ENCODE measurements at places on chromosomes 4 and X.
A peak's percentile ranks its signal among the peaks of the same experiment; 100 is the strongest.

GRCh38 chr4:182862141-182862875, 54.9 kb downstream of the DCTD start:
- DNase-seq, result no peak

- no peak for DNase-seq
Measured at GRCh38 chr4:12979797-12980196, 504.3 kb downstream of the RAB28 start.

DNA sequence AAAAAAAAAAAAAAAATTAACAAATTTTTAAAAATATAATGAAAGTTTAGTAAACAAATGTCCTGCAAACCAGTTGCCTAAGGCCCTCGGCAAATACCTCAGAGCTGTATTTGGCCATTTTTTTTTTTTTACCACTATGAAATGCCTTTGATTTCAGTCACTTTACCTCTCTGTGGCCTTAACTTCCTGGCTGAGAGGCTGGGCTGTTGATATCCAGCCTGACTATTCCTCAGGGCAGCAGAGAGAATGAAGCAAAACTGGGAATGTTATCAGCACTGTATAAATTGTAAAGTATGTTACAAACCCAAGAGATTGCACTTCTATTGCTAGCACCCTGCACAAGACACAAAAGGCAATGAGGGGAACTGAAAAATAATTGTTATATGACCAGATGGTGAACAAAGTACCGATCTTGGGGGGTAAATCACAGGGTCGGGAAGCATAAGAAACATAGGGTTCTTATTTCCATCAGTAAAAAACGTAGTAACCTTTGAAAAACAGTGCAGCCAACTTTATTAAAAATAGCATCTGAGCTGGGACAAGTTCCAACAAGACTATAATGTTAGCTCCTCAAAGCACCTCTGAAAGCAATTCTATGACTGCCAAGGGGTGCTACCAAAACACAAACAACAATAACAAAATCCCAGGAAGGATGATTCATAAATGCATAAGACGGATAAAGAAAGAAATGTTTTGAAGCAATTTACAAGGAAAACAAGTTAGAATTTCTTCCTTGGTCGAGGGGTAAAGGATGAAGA, 18.1 kb downstream of the USP46 start:
- peak; percentile 9 for DNase-seq

- DNase-seq, result peak; percentile 62
Measured at GRCh38 chr4:7309181-7309580, 116.8 kb downstream of the SORCS2 start.

- no peak for DNase-seq
Measured at GRCh38 chr4:20313237-20314030, 61.7 kb downstream of the SLIT2 start.

GRCh38 chr4:4427121-4427870, 40.4 kb downstream of the NSG1 start:
- no peak for DNase-seq

DNA sequence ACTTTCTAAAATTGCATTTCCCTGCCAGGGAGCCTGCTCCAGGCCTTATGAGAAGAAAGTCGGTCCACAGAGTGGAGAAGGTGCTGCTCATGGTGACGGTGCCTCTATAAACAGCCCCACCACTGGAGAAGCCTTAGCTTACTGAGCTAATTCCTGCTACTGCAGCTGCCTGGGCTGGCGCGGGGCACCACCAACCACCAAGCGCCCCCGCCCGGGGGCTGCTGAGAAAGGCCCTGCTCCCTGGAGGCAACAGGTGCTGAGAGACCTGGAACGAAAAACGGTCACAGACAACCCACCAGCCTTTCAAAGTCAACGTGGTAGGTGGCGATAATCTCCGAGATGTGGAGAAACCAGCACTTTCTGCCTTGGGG, 2.9 kb downstream of the HCFC1 start:
- DNase-seq, result no peak

- no peak for DNase-seq
Measured at GRCh38 chrX:123155327-123155726, 28.8 kb upstream of the GRIA3 start.

GRCh38 chr4:19381068-19381467, 870.6 kb upstream of the SLIT2 start:
- DNase-seq, result no peak

GRCh38 chrX:54076903-54077302, 32.6 kb upstream of the PHF8 start:
- DNase-seq, result no peak

GRCh38 chrX:125646195-125646594, 326.5 kb downstream of the TEX13C start:
- no peak for DNase-seq

- DNase-seq, result no peak
Measured at GRCh38 chrX:103883533-103883932, 51.5 kb upstream of the RAB9B start.

DNA sequence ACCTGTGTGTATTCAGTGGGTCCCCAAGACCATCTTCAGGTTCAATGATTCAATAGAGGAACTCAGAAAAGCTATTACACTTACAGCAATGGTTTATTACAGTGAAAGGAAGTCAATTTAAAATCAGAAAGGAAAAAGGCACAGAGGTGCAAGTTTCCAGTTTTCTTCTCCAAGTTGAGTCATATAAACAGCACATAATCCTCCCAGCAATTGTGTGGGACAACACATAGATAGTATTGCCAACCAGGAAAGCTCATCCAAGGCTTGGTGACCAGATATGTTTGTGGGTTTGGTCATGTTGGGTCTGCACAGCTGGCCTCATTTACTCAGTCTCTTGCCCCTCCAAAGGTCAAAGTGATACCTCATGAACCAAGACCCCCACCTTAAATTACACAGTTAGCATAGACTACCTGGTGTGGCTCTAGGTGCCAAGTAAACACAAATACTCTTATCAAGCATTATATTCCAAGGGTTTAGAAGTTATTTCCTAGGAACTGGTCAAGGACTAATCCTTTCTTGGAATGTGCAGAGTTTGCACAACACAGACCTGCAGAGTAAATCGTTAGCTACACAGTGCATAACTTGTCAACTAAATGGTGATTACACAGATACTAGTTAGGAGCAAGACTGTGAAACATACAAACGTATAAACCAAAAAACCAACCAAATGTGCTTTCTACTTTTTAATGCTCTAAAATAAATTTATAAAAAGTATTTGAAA, 777.3 kb downstream of the PCDH18 start:
- no peak for DNase-seq

DNA sequence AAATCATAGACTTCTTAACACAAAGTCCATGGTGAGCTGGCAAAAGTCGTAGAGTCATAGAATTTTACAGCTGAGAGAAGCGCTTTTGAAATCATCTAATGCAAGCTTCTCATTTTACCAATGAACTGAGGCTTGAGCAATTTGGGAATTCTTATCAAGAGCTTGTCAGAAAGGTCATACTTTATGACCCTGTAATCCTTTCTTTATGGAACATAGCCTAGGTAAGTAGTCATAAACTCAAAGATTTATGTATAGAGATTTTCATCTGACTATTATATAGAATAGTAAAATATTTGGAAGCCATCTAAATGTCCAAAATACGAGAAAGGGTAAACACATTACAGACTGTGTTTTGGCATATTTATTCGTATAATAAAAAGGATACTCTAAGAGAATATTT, 563.5 kb downstream of the PCDH7 start:
- DNase-seq, result no peak

GRCh38 chr4:7375427-7375826, 59.3 kb downstream of the PSAPL1 start:
- DNase-seq, result no peak

GRCh38 chr4:74415602-74416300, 29.2 kb upstream of the AREG start:
- DNase-seq, result no peak

- peak; percentile 2 for DNase-seq
Measured at GRCh38 chrX:26918631-26919030, 544.5 kb downstream of the PPP4R3C start.

DNA sequence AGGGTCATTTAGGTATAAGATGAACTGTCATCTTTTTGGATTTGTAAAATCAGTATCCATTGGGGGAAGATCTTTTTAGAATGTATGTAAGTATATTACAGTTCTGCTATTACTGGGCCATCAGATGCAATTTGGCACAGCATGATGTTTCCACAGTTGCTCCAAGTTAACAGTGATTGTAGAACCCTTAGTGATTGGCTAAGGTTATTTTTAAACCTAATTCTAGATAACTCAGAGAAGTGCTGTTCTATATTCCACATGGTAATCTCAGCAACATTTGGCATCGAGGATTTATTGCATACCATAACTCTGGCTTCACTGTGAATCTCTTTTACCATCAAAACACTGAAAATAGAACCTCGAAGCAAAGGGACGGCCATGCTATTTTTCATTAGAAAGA, 215.7 kb upstream of the HAND2 start:
- no peak for DNase-seq

DNA sequence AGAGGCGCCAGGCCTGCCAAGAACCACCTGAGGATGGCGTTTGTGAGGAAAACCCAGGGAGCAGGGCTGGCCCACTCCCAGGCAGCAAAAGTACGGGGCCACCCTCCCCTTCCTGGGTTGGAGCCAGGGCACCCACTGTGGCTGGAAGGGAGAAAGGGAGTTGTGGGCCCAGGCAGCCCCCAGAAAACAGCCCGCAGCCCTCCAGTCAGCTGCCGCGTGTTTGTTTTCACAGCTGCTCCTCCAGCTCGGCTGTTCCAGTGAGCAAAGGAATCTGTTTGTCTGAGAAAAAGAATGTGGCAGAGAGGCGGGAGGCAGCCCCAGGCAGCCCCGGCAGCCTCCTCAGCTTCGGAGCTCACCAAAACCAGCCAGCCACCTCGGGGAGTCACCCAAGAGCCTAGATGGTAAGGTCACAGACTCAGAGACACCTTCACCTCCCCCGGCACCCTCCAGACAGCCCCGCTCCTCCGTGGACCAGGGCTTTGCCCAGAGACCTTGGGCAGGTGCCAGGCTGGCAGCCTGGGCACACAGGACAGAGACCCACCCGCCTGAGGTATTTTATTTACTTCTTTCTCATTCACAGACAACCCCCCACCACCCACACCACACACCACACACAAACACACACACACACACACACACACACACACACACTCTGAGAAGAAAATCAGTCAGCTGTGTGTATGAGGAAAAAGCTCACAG, 338.1 kb downstream of the BCOR start:
- DNase-seq, result peak; percentile 21

DNA sequence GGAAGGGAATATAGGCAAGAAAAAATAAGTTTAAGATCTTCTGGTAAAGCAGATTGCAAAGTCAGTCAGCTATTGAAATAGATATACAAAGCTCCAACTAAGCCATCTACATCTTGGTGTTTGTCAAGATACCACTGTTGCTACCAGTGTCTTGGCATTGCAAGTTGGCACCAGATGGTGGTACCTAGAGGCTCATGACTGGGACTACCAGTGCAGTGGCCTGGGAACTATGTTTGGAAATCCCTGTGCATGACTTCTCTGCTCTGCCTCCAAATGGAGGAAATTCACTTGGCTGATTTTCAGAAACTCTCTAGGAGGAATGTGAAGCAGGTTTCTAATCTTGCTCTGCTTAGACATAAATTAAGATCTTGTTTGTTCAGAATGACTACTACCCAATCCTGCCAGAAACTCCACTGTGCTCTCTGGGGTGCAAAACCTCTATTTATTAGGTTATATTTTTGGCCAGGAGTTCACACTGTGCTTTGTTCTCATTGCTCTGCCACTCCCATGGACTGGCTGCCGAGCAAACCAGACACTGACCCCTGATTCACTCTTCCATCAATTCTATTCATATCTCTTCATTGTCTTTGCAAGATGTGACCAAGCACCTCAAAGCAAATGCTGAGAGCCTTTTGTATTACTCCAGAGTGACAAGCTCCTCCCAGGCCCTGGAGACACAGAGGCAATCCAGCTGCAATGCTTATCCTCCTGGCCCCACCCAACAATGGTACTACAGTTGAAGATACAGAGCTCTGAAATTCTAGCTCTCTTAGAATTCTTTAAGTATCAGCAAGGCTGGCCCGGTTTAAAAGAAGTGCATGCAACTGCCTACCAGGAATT, 272.3 kb upstream of the FGF16 start:
- DNase-seq, result no peak

Data from NCI-H2171 treated with DMSO at 0.1 percent for 48 hours (cell line).